ENCODE measurements at places on chromosomes 13 and 19. TPM values are rescaled to one million over a fixed set of nuclear protein-coding genes. Genes with fewer than 3 reads are reported as not detected.

DNA sequence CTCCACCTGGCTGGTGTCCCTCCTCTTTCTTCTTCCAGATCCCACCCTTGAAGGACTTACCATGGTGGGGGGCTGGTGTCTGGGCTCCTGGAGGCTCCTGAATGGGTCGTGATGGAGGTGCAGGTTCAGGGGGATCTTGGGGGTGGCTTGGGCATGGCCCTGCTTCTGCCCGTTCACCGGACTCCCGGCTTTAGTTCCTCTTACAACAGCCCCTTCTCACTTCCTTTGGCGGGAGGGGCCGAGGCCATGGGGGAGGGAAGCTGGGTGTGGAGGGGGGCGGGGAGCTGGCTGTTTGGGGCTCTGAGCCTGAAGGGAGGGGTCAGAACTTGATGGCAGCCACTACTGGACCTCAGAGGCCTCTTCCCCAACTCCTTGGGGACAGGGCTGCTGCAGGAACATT lies at the start of gene MYO1F:
Gene MYO1F, minus strand, starts transcription at position 196 of the 400 bp plus-strand sequence. Its CDS starts 133 bp downstream, at position 63.
- H3K4me1 ChIP-seq, result no peaks in the 10 kb centered on the region
- no peak within 1 kb of the TSS for H3K27ac ChIP-seq
- peaks cover 12% of the 10 kb centered on the region for H3K27me3 ChIP-seq

DNA sequence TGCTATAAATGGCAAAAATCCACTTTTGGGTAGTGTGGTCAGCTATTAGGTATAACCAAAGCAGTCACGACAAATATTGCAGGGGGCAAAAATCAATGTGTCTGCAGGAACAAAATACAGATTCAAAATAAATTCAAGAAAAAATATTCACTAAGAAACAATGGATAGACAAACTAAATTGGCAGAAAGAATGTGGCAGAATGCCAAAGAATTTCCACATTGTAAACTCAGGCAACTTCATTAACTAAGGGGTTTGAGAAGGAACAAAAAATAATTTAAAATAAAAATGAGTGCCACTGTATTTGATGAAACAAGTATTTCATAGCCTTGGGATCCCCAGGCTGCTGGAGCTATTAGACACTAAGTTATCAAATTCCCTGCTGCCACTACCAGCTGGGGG lies 193.1 kb downstream of the VWA8 start:
- no peak overlapping the region for H3K27ac ChIP-seq
- DNase-seq, result no peak
- H3K36me3 ChIP-seq, result no peaks in the 10 kb centered on the region
- no peaks in the 10 kb centered on the region for H3K27me3 ChIP-seq

The PNMA8C gene
- not detected for total RNA-seq

- no peaks in the 10 kb centered on the region for H3K4me1 ChIP-seq
- no peaks in the 10 kb centered on the region for H3K27me3 ChIP-seq
- DNase-seq, result no peak
- H3K27ac ChIP-seq, result no peak overlapping the region
Measured at GRCh38 chr13:98609756-98610155, 32.8 kb upstream of the STK24 start.

The CCNA1 gene
- total RNA-seq, result 0.98 TPM

GRCh38 chr13:25981060-25981459 lies 70.8 kb downstream of the SHISA2 start:
- H3K36me3 ChIP-seq, result no peaks in the 10 kb centered on the region
- no peaks in the 10 kb centered on the region for H3K4me1 ChIP-seq
- no peak overlapping the region for H3K4me3 ChIP-seq
- no peak overlapping the region for H3K27ac ChIP-seq
- DNase-seq, result no peak

- no peak overlapping the region for H3K4me3 ChIP-seq
- H3K36me3 ChIP-seq, result no peaks in the 10 kb centered on the region
- no peak for DNase-seq
- H3K27ac ChIP-seq, result no peak overlapping the region
- H3K27me3 ChIP-seq, result no peaks in the 10 kb centered on the region
Measured at GRCh38 chr13:51887468-51887867, 25.7 kb downstream of the CCDC70 start.

GRCh38 chr13:28754698-28755545 lies 36.2 kb upstream of the SLC46A3 start:
- H3K36me3 ChIP-seq, result no peaks in the 10 kb centered on the region
- no peak overlapping the region for H3K27ac ChIP-seq
- no peaks in the 10 kb centered on the region for H3K27me3 ChIP-seq
- no peaks in the 10 kb centered on the region for H3K4me1 ChIP-seq

The CDC37 gene
- total RNA-seq, result 172 TPM

DNA sequence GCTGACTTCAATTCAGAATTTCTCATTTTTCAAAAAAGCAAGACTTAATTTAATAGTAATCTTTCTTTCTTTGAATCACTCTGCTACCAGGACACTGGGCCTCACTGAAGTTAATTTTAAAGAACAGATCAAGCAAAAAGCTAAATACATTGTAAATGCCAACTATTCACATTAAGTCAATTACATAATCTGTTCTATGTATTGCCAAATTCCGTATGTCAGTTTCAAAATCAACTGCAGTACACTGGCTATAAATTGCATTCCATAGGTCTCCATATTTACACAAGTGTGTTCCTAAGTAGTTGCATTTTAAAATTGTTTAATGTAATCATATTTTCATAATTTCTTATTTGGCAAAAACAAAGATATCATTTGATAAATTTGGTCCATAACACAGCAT lies 10.1 kb downstream of the FOXO1 start:
- H3K4me1 ChIP-seq, result no peaks in the 10 kb centered on the region
- no peaks in the 10 kb centered on the region for H3K36me3 ChIP-seq
- no peak overlapping the region for H3K4me3 ChIP-seq
- DNase-seq, result no peak

The SLC6A16 gene
- total RNA-seq, result 1.2 TPM

DNA sequence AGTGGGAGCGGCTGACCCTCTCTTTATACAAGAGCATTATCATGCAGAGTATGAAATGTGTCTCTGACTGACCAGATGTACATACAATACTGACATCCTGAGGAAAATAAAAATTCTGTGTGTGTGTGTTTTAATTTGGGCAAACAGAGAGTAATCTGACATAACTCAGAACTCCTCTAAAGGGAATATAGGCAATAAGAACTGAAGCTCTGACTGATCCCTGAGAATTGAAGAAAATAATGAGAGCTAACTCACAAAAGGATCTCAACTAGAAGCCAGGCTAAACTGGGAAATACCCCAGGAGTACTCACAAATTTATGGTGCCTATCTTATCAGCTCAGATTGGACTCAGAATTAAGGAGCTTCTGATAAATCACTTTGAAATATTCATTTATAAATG lies 539.9 kb downstream of the OLFM4 start:
- H3K36me3 ChIP-seq, result no peaks in the 10 kb centered on the region
- H3K27me3 ChIP-seq, result no peaks in the 10 kb centered on the region
- no peak overlapping the region for H3K4me3 ChIP-seq
- DNase-seq, result no peak
- no peak overlapping the region for H3K27ac ChIP-seq

- no peaks in the 10 kb centered on the region for H3K27me3 ChIP-seq
- H3K4me3 ChIP-seq, result no peak overlapping the region
- no peak for DNase-seq
- H3K36me3 ChIP-seq, result no peaks in the 10 kb centered on the region
Measured at GRCh38 chr19:16168465-16169081, 4.8 kb downstream of the CIB3 start.

- no peaks in the 10 kb centered on the region for H3K27me3 ChIP-seq
- no peak overlapping the region for H3K4me3 ChIP-seq
- H3K27ac ChIP-seq, result no peak overlapping the region
- H3K4me1 ChIP-seq, result no peaks in the 10 kb centered on the region
- no peaks in the 10 kb centered on the region for H3K36me3 ChIP-seq
Measured at GRCh38 chr19:2584002-2584401, 108.1 kb downstream of the GADD45B start.

DNA sequence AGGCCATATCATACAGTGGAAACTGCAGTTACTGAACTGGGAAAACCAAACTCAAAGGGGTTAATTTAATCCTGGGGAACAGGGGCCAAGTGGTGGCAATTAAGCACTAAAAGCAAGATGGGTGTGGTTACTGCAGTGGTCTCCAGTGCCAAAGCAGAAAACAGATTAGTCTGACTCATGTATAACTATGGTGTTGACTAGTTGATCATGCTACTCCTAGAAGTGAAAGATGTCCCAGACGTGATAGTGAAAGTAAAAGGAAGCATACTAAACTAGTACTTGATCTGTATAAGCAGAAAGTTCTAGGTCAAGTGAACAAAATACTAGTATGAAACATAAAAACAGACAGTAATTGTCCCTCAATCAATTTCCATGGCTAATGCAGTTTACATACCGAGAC lies 360.0 kb upstream of the SLITRK5 start:
- no peak overlapping the region for H3K27ac ChIP-seq
- H3K27me3 ChIP-seq, result no peaks in the 10 kb centered on the region
- DNase-seq, result no peak
- no peaks in the 10 kb centered on the region for H3K36me3 ChIP-seq

The ZNF544 gene
- total RNA-seq, result 70.2 TPM

GRCh38 chr13:64674126-64674525 lies 2556.0 kb downstream of the PCDH9 start:
- no peak overlapping the region for H3K27ac ChIP-seq
- H3K36me3 ChIP-seq, result no peaks in the 10 kb centered on the region
- H3K4me1 ChIP-seq, result no peaks in the 10 kb centered on the region
- no peak for DNase-seq
- no peaks in the 10 kb centered on the region for H3K27me3 ChIP-seq
- H3K4me3 ChIP-seq, result no peak overlapping the region

DNA sequence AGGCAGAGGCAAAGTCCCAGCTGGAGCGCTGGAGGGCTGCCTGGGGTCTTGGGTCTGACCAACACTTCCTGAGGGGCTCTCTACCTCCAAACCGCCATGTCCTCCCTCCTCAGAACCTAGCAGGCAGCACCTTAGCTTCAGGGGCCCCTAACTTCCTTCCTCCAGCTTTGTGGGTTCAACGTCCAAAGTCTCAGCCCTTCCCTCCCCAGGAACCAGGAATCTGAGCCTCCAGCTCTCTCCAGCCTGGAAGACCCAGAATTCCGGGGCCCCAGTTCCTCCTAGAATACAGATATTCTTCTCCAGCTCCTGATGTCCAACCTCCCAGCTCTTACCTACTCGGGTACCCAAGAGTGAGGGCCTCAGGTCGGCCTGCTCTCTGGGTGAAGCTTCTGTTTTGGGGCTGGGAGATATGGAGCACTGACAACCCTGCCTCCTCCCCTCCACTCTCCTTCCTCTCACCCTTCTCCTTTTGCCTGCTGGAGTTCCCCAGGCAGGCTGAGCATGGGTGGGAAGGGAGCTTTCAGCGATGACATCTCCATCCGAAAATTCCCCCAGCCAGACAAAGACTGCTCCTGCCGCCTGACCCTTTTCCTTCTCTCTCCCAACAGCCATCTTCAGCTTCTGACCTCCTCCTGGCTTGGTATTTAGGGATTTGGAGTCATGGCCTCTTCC lies 3.5 kb downstream of the TMEM150B start:
- no peaks in the 10 kb centered on the region for H3K36me3 ChIP-seq
- H3K27ac ChIP-seq, result no peak overlapping the region
- no peak overlapping the region for H3K4me3 ChIP-seq
- H3K27me3 ChIP-seq, result peaks cover 5% of the 10 kb centered on the region

DNA sequence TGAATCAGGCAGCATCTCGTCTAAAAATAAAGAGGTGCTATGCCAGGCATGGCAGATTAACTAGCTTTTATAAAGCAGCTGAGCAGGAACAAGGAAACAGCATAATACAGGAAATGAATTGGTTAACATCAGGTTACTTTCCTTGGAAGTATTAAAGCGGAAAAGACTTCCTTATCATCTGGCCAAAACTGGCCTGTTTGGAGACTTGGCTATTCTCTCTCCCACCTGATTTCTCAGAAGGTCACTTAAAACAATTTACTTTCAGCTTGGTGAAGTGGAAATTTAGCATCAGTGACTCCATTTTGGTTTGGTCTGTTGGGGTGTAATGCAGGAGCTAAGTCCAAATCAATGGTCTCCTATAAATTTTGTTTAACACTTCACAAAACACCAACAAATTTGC lies 191.6 kb downstream of the NUFIP1 start:
- no peak for DNase-seq
- no peak overlapping the region for H3K4me3 ChIP-seq
- no peaks in the 10 kb centered on the region for H3K27me3 ChIP-seq
- H3K27ac ChIP-seq, result no peak overlapping the region

GRCh38 chr13:25252225-25252624 lies 35.1 kb downstream of the MTMR6 start:
- no peak for DNase-seq
- no peaks in the 10 kb centered on the region for H3K36me3 ChIP-seq
- H3K4me1 ChIP-seq, result no peaks in the 10 kb centered on the region
- no peak overlapping the region for H3K4me3 ChIP-seq
- H3K27me3 ChIP-seq, result no peaks in the 10 kb centered on the region
- no peak overlapping the region for H3K27ac ChIP-seq

The PROSER3 gene
- total RNA-seq, result 6.2 TPM

DNA sequence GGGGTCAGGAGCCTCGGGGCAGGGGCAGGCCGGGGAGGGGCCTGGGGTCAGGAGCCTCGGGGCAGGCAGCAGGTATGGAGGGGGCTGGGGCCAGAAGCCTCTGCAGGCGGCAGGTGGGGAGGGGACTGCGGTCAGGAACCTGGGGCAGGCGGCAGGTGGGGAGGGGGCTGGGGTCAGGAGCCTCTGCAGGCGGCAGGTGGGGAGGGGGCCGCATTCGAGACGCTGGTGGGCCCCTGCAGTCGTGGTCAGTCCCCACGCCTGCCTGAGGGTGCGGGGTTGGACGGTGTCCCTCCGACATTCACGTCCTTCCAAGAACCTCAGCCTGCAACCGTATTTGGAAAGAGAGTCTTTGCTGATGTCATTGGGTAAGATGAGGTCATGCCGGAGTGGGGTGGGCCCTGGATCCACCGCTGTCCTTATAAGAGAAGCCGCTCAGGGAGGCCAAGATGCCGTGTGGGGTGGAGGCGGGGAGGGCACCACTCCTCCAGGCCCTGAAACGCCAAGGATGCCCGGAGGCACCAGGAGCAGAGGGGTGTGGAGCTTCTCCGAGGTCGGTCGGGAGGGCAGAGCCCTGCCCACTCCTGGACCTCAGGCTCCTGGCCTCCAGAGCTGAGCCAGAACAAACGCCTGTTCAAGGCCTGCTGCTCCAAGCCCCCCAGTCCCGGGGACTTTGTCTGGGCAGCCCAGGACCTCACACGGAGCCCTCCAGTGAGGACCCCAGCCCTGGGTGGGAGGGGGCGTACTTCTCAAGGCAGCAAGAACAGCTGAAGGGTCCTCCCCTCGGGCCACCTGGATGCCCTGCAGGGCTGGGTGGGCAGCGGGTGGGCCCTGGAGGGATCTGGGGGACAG lies 30.1 kb downstream of the PIP5K1C start:
- DNase-seq, result peak; percentile 65
- peak overlapping the region; percentile 99 for H3K27ac ChIP-seq

- no peak overlapping the region for H3K4me3 ChIP-seq
- no peak for DNase-seq
- H3K27me3 ChIP-seq, result no peaks in the 10 kb centered on the region
- H3K36me3 ChIP-seq, result no peaks in the 10 kb centered on the region
- H3K4me1 ChIP-seq, result no peaks in the 10 kb centered on the region
Measured at GRCh38 chr13:110330491-110331011, 23.5 kb downstream of the COL4A2 start.

DNA sequence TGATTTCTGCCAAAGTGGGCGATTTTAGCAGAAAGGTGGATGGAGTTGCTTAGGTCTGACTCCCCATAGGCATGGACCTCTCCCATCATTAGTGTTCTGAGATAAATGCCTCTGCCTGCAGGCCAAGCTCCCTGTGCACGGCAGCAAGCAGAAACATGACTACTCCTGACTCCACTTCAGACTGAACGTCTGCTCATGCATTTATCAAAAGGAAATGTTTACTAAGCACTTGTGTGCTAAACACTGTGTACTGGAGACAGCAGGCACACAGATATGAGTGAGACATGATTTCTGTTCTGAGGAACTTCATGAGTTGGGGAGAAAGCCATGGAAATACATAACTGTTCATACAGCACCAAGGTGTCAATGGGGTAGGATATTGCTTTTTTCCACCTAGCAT lies 149.6 kb downstream of the MIPEP start:
- DNase-seq, result no peak
- H3K4me1 ChIP-seq, result no peaks in the 10 kb centered on the region

All from breast epithelium (tissue), 4 donors.